ENCODE measurements at places on chromosomes 6 and 20.

- no peak for DNase-seq
Measured at GRCh38 chr20:37346236-37346534, 245 bp downstream of the SRC start.

- no peak for DNase-seq
Measured at GRCh38 chr6:89830170-89830809, 610 bp downstream of the CASP8AP2 start.

GRCh38 chr6:99613705-99614429 is 7.2 kb downstream of the PRDM13 start:
- peak; percentile 12 for DNase-seq

GRCh38 chr6:119446609-119447008 is 97.0 kb upstream of the MAN1A1 start:
- DNase-seq = peak; percentile 85

GRCh38 chr6:15327271-15327670 is 81.4 kb downstream of the JARID2 start:
- DNase-seq = no peak

DNA sequence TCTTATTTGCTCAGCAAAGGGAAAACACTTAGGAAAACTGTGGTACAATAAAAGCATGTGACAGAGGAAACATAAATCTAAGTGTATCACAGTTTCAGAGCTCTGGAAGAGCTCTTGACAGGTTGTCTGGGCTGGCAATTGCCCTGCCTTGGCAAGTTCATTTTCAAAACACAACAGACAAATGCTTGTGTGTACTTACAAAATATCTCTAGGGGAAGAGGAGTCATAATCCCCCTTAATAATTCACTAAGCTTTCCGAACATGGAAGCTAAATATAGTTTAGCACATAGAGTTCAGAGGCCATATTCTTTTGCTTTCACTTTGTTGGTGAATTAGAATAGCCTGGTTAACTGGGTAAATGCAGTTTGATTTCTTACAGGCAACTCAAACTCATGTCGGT is 211.6 kb upstream of the THEMIS start:
- no peak for DNase-seq
